ENCODE measurements at places on chromosomes 6 and 20.

GRCh38 chr6:111541026-111541681, 58.1 kb upstream of the REV3L start:
- DNase-seq = no peak

DNA sequence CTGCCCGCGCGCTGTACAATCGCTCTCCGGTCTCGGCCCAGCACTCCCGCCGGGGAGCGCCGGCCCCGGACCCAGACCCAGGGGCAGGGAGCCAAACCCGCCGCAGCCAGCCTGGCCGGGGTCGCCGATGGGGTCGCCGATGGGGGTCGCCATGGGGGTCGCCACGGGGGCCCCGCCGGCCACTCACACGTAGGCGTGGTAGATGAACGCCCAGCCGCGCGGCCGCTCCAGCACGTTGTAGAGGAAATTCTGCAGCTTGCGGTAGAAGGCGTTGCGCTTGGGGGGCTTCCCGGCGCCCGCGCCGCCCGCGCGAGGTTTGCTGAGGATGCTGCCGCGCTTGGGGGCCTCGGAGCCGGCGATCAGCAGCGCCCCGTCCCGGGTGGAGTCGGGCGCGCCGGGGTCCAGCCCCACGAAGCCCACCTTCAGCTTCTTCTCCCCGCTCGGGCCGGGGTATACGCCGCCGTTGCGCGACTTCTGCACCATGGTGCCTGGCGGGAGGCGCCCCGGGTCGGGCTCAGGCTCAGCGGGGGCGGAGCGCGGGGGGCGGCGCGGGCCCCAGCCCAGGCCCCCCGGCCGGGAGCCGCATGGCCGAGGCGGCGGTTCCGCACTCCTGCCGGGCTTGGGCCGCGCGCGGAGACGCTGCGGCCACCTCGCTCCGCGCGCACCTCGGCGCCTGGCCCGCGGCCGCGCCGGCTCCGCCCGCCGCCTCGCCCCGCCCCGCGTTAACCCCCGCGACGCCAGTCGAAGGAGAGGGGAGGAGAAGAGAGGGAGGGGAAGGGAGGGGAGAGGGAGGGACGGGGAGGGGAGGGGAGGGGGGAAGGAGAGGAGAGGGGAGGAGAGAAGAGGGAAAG, at the start of gene KCNQ2:
Gene KCNQ2 (minus strand): TSS at position 675 of the 851 bp plus-strand sequence. CDS start 192 bp downstream, at position 483.
- DNase-seq = no peak

GRCh38 chr20:53739799-53740785, 146.5 kb upstream of the ZNF217 start:
- DNase-seq = no peak

GRCh38 chr6:81480139-81480538, 272.3 kb downstream of the TENT5A start:
- no peak for DNase-seq

- DNase-seq = no peak
Observed at GRCh38 chr6:11236076-11236750, 3.7 kb upstream of the NEDD9 start.

- no peak for DNase-seq
Observed at GRCh38 chr20:35286077-35286898, 1.7 kb upstream of the EIF6 start.

DNA sequence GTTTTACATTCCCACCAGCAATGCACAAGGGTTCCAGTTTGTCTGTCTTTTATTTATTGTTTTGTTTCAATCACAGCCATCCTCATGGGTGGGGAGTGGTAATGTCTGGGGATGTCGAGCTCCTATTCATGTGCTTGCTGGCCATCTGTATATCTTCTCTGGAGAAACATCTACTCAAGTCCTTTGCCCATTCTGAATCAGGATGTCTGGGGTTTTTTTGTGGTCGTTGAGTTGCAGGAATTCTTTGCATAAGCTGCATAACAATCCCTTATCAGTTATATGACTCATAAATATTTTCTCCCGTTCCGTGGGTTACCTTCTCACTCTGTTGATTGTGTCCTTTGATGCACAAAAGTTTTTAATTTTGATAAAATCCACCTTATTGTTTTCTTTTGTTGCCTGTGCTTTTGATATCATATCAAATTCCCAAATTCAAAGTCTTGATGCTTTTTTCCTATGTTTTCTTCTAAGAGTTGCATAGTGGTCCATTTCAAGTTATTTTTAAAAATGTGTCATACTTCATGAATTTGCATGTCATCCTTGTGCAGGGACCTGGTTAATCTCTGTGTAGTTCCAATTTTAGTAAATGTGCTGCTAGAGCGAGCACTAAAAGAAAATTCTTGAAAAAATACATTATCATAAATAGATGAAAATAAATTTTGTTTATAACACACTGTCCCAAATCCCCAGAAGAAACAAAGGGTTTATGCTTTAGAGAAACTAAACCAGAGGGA, 54.9 kb upstream of the PDE10A start:
- no peak for DNase-seq

DNA sequence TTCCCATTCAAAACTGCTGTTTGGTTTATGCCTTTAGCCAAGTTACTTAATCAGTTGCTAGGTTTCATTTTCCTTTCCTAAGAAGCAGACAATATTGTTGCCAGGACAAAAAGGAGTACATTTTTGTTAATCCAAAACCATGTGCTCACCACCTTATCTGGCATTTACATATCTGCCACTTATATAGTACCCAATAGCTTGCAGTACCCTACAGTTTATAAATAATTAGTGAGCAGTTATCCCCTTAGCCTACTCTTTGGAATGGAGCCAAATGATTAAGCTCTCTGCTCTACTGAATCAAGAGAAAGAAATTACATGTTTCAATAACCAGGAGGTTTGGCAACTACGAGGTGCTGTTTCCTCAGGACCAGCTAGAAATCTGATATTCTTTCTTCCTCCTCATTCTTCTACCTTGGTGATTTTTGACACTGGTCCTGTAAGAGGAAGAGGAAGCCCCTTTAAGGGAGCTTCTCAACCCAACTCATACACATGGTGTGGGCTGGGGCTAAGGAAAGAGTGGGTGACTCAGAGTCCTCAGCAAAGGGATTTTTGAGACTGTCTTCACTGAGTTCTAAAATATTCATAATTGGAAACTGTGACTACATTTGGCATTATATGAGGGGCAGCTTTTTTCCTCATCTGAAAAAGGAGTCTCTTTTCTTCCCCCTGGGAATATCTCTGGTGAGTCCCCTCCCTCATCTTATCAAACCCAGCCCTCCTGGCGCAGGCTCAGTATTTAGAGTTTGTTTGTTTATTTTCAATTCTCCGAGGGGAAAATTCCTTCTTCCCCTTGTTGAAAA, 1.5 kb downstream of the ZNFX1 start:
- peak; percentile 34 for DNase-seq

DNA sequence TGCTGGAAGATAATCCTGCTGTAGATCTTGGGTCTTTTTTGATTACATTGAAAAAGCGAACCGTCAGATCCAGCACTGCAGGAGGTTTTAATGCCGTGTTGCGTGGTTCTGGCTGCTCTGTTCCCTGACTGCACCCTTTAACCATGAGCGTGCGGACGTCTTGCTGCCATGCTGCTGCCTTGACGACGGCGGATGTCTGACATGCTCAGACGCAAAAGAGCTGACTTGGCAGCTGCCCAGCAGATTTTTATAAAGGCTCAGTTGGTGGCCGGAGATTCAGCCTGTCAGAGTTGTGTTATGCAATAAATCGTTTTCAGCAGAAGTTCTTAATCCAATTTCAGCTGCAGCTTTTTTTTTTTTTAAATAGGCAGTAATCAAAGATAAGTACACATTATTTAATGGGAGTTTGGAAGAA, 119.4 kb downstream of the JARID2 start:
- DNase-seq = peak; percentile 83

GRCh38 chr20:17460119-17460518, 71.1 kb downstream of the BFSP1 start:
- no peak for DNase-seq

- DNase-seq = no peak
Observed at GRCh38 chr6:98560841-98561240, 273.5 kb upstream of the POU3F2 start.

DNA sequence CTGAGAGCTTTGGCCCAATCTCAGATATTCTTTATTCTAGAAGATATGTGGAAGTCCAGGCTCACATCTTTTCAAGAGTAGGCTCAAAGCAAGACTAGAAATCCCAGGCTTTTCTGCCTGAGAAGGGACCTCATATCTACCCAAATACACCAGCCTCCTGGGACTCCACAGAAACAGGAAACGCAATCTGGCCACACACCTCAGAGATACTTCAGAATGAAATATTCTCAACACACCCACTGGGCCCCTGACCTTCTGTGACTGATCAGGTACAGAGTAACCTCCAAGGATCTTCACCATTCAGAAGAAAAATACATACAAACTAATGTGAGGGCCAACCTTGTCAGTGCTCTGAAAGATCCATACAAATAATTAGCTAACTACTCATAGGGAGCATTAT, 183.2 kb downstream of the HIVEP2 start:
- no peak for DNase-seq

DNA sequence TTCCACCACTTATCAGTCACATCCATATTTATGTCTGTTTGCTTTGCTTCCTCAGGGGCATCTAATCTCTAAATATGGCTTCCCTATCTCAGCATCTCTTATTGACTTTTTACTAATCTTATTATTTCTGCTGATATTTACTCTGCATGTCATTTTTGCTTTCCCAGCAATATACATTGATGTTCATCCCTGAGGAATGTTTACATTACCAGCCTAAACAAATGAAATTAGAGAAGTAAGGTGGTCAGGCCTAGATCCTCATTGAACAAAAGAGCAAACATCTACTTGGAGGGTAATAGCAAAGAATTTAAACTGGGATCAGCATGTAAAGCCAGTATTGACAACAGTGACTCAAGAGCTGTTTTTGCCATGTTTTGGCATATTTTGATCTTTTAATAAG, 546.4 kb downstream of the MMUT start:
- no peak for DNase-seq
